ENCODE measurements at places on chromosomes 16 and 17.

DNA sequence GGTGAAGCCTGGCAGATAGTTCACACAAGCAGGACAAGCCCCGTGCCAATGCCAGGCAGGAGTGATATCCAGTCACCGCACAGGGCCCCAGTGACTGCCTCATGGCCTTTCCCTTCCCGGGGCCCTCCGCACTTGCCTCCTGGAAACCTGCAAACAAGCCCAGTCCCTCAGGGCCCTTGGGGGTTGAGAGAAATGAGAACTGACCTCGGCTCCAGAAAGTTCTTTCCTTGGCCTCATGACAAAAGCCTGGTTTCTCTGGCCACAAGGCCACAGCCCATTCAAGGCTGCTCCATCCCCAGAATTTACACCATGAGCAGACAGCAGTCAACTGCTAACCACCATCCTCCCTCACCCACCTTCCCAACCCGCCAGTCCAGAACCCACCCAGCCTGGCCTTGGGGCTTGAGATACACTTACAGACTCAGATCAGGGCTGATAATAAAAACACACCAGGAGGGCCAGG lies 77.6 kb downstream of the CCDC182 start:
- no peak for DNase-seq

DNA sequence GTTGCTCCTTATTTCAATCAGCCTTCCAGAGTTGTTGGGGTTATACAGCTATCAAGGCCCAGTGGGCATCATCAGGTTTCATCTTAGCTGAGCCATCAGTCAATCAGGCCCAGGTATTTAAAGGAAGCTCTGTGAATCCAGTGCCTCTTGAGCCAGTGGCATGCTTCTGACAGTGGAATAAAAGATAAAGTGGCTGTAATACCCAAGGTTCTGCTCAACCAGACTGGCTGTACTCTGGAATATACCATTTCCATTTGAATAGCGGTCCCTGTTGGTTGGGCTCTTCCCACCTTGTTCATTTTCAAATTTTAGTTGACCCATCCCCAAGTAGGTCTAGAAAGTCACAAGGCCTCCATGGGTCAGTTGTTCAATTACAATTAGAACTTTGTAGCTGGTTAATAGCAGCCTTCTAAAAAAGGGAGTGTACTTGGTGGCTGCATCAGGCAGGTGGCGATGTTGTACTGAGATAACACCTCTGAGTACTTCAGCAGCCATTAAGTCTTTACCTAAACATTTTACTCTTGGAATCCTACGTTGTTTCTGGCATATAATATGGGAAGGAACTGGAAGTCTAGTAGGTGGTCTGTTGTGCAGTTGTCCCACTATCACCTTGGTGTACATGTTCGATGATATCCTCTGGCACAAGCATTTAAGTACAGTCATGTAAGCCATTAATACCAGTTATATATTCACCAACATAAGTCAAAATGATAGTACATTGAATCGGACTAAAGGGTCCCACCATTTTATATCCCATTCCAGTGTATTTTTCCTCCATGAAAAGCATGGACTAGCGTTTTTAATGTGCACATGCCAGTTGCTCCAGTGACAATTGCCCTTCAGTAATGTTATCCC lies 294.1 kb downstream of the BCAS3 start:
- peak; percentile 59 for DNase-seq

DNA sequence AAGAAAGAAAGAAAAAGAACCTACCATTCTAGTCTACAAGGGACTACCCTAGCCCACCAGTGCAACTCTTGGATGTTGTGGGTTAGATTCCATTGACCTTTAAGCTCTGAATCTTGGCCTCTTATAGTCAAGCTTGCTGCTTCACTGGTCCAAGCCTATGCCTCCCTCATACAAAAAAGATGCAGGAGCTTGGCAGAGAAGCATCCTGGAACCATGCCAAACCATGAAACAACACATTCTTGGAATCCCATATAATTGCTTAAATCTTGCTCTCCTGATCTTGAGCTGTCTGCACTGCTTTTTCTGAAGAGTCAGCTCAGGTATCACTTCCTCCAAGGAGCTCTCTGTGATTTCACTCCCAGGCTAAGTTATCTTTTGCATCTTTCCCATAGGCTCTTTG lies 117.9 kb upstream of the GPR139 start:
- no peak for DNase-seq

- DNase-seq, result no peak
Measured at GRCh38 chr17:67449845-67450755, 73.0 kb downstream of the PITPNC1 start.

DNA sequence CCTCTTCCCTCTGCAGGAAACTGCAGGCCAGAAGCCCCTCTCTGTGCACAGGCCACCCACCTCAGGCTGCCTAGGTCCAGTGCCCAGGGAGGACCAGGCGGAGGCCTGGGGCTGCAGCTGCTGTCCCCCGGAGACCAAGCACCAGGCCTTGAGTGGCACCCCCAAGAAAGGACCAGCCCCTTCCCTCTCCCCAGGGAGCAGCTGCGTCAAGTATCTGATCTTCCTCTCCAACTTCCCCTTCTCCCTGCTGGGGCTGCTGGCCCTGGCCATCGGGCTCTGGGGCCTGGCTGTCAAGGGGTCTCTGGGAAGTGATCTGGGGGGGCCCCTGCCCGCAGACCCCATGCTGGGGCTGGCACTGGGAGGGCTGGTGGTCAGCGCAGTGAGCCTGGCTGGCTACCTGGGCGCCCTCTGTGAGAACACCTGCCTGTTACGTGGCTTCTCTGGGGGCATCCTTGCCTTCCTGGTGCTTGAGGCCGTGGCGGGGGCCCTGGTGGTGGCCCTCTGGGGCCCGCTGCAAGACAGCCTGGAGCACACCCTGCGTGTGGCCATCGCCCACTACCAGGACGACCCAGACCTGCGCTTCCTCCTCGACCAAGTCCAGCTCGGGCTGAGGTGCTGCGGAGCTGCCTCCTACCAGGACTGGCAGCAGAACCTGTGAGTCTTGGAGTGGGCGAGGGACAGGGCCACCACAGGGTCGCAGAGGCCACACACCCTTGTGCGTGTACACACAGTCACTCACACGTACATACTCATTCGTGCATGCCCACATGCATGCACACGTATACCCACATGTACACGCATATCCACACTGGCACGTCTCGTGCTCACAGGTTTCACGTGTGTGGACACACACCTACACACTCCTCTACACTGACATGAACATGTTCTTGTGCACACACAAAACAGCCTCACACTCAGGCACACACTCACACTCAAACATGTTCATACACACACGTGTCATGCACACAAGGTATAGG lies 8.3 kb downstream of the TSPAN10 start:
- DNase-seq, result no peak

DNA sequence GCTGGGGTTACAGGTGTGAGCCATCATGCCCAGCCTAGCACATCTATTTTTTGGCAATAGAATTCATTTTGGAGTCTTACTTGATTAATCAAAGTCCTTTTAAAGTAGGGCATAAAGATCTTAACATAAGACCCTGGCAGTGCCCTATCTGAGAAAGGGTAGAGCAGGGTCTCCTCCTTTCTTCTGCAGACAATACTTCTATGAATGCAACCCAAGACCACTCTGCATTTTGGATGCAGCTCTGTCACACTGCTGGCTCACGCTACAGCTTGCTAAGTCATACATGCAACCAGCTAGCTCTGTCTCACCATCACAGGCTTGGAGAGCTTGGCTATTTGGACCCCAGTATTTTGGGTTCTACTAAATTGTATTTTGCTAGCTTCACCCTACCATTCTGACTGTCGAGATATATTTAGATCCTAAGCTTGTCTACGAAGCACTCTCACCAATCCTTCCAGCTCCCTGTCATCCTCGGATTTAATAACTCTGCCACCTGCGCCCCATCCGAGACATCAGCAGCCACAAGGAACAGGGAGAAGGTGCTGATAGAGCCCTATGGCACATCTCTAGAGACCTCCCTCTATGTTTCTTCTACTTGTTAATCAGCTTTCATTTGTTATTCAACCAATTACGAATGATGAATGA lies 45.1 kb downstream of the RBFOX3 start:
- DNase-seq, result no peak

GRCh38 chr16:24995469-24995868 lies 19.7 kb downstream of the ARHGAP17 start:
- DNase-seq, result no peak

DNA sequence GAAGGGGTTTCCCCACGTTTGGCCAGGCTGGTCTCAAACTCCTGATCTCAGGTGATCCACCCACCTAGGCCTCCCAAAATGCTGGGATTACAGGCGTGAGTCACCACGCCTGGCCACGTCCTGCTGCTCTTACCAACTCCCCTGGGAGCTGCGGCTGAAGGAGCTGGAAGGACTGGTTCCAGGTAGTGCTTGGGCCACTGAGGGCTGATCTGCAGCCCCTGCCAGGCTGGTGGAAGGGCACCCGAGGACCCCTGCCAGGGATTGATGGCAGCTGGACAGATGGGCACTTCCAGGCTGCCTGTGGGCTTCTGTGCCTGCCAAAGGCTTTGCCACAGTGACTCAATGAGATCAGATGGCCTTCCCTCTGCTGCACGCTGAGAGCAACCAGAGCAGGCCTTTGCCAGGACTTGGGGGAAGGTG lies 2.3 kb downstream of the OXLD1 start:
- DNase-seq, result no peak

DNA sequence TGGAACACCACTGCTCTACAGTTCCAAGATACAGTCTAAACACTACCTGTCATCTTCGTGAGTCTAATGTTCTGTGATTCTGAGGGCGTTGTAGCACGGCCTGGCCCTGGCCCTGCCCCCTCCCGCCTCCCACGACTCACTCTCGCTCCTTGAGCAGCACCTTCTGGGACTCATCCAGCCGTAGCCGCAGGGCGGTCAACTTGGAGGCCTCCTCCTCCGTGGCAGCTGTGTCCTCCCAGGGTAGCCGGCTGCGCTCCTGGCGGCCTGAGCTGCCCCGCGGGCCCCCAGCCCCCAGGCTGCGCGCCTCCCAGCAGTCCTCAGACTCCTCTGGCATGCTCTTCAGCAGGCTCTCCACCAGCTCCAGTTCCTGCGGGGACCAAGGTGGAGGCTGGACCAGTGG lies 10.6 kb downstream of the CCDC102A start:
- DNase-seq, result peak; percentile 28

DNA sequence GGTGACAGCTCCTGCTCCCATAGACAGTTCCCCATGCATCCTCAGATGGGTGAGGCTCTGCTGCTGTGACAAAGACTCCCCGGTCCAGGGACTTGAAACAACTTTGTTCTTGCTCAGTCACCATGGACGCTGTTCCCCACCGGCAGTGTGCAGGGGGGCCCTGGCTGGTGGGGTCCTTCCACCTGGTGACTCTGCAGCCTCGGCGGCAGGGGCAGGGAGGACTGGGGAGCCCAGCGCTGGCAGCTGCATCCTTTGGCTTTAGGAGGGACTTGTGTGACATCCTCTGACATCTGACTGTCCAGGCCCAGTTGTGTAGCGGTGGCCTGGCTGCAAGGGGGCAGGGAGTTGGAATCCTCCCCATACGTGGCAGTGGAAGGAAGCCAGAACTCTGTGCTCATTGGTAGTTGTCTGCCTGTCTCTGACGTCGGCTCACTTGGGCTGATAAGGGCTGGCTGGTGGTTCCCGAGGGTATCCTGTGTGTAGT lies 107.3 kb downstream of the CMIP start:
- peak; percentile 73 for DNase-seq

DNA sequence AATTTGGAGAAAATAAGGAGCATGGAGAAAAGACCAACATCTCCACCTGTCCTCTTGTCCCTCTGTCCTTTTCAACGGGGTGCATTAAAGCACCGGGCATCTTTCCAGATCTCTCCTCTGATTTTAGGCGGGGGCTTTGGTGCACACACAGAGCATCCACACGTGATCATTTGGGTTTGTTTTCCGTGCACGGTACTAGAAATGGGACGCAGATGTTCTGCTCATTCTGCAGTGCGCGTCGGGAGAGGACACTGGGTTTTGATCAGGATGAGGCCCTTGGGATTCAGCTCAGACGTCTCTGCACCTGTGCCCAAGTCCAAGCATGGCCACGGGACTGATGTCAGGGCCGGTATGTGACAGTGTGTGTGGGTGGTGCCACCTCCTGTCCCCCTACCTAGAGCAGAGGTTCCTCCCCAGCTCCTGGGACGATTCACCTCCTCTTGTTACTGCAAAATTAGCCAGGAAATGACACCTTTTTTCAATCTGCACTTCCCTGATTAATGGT lies 31.9 kb downstream of the PDIA2 start:
- no peak for DNase-seq

- no peak for DNase-seq
Measured at GRCh38 chr17:33493566-33493965, 200.5 kb upstream of the ASIC2 start.

DNA sequence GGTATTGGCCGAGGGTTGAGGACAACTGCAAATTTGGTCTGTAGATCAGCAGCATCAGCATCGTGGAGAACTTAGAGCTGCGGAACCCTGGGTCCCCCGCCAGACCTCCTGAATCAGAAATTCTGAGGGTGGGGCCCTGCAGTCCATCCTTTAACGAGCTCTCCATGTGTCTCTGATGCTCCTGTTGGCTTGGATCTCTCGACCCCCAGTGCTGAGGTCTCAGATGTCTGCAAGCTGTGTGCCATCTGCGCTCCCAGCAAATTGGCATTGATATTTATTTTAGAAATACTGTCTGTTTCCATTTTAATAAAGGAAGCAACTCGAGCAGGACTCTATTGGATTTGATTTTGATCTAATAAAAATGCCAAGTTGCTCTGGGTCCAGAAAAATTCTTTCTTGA lies 250.0 kb downstream of the KATNIP start:
- DNase-seq, result no peak

- DNase-seq, result peak; percentile 54
Measured at GRCh38 chr16:81627024-81627423, 152.1 kb upstream of the PLCG2 start.

DNA sequence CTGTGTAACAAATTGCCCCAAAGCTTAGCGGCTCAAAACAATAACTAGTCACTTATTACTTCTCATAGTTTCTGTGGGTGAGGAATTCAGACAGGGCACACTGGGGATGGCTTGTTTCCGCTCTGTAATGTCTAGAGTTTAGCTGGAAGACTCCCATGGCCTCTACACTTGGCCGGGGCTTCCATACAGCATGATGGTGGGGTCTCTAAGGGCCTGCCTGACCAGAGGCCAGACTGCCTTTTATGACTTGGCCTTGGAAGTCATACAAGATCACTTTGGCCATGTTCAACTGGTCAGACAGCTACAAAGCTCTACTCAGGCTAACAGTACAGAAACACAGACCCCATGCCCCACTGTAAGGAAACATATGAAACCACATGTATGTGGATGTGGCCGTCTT lies 8.2 kb downstream of the GLP2R start:
- no peak for DNase-seq

- no peak for DNase-seq
Measured at GRCh38 chr17:82973456-82974135, 105.8 kb upstream of the METRNL start.

- no peak for DNase-seq
Measured at GRCh38 chr16:68076560-68076959, 8.6 kb upstream of the NFATC3 start.

GRCh38 chr17:50289991-50290702 lies 15.9 kb downstream of the TMEM92 start:
- DNase-seq, result peak; percentile 97

DNA sequence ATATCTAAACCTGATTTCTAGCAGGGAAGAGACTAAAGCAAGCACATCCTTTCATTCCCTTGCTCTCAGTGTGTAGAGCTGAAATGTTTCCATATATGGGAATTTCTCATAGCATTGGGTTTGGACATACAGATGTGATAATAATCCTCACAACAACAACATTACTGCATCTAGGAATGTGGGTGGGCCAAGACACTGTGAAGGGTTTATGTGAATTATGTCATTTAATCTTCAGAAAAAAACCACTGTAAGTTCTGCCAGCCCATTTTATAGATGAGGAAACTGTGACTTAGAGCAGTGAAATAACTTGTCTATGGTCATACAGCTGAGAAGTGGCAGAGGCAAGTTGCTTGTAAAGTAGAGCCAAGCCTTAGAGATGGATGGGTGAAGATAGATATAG lies 5.2 kb downstream of the OMG start:
- DNase-seq, result peak; percentile 36

- DNase-seq, result no peak
Measured at GRCh38 chr16:81946206-81946605, 65.1 kb downstream of the SDR42E1 start.
